Nucleus accumbens (tissue), 56 donors: ENCODE measurements at places on chromosomes 6 and 20.

DNA sequence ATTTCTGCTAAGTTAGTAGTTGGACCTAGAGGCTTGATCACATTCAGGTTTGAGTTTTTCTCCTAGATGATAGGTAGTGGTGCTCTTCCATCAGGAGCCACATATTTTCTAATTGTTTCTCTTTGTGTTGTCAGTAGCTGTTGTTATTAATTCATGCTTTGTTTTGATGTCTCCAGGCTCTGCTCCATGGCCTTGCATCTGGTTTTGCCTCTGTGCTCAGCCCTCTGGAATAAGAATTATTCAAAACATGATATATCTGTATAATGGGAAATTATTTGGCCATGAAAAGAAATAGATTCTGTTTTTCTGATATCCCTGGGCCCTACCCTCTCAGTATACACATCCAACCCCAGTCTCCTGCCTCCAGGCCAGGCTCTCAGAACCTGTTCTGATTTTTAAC is 184.8 kb downstream of the CDC5L start:
- no peak for DNase-seq

- no peak for DNase-seq
These were observed 102.3 kb upstream of the MCHR2 start for GRCh38 chr6:100096341-100096740.

GRCh38 chr6:6678811-6679210 is 90.3 kb downstream of the LY86 start:
- no peak for DNase-seq

DNA sequence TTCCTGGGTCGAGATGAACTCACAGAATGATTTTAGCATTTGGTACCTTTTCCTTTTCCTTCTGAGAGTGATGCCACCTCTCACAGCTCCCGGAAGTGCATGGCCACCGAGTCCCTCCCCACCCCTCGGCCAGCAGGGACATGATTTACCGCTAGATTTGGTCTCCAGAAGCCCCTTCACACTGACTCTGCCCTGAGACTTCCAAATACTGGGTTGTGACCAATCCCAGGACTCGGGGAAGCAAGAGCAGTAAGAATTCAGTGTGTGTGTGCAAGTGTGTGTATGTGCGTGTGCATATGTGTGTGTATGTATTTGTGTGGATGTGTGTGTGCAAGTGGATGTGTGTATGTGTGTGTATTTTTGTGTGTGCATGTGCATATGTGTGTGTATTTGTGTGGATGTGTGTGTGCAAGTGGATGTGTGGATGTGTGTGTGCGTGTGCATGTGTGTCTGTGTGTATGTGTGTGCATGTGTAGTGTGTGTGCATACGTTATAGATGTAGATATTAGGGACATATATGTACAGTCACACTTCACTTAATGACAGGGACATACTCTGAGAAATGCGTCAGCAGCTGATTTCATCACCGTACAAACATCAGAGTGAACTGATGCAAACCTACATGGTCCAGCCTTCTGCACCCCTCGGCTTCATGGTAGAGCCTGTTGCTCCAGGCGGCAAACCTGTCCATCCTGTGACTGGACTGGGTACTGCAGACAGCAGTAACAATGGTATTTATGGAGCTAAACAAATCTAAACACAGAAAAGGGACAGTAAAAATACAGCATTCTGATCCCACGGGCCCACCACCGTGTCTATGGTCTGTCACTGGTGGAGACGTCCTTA is 374.5 kb downstream of the TAF4 start:
- no peak for DNase-seq

GRCh38 chr6:2387445-2387844 is 142.0 kb upstream of the GMDS start:
- no peak for DNase-seq

DNA sequence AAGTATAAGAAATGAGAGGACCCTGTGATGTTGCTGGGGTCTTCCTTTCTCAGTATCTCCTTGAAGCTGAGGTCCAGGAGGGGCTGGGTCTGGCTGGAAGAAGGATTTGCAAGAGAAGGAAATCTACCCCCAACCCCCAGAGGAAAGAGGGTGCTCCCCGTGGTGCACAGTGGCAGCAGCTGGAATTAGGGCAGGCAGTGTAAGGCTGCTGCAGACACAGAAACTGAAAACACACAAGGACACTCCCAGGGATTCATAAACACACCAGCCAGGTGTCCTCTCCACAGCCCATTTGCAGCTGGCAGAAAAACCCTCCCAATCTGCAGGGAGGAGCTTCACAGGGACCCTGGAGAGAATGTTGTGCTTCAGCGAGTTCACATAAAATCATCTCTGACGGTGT is 297.2 kb downstream of the CDH26 start:
- DNase-seq = no peak

- no peak for DNase-seq
These were observed 157.7 kb upstream of the MMS22L start for GRCh38 chr6:97440590-97441176.

- DNase-seq = no peak
These were observed 112.4 kb upstream of the SNX9 start for GRCh38 chr6:157710604-157711003.

GRCh38 chr6:101818051-101818450 is 424.5 kb downstream of the GRIK2 start:
- no peak for DNase-seq

DNA sequence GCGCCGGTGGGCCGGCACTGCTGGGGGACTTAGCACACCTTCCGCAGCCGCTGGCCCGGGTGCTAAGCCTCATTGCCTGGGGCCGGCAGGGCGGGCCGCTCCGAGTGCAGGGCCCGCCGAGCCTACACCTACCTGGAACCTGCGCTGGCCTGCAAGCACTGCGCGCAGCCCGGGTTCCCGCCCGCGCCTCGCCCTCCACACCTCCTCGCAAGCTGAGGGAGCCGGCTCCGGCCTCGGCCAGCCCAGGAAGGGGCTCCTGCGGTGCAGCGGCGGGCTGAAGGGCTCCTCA is 10.7 kb upstream of the MPC1 start:
- no peak for DNase-seq
